Choroid plexus epithelial cell (primary cell): ENCODE measurements at places on chromosomes 1 and 21.

- no peak for DNase-seq
Measured at GRCh38 chr1:161068306-161069234, 1.1 kb downstream of the ARHGAP30 start.

- DNase-seq: peak; percentile 18
Measured at GRCh38 chr1:66237722-66238479, 296.1 kb upstream of the SGIP1 start.

DNA sequence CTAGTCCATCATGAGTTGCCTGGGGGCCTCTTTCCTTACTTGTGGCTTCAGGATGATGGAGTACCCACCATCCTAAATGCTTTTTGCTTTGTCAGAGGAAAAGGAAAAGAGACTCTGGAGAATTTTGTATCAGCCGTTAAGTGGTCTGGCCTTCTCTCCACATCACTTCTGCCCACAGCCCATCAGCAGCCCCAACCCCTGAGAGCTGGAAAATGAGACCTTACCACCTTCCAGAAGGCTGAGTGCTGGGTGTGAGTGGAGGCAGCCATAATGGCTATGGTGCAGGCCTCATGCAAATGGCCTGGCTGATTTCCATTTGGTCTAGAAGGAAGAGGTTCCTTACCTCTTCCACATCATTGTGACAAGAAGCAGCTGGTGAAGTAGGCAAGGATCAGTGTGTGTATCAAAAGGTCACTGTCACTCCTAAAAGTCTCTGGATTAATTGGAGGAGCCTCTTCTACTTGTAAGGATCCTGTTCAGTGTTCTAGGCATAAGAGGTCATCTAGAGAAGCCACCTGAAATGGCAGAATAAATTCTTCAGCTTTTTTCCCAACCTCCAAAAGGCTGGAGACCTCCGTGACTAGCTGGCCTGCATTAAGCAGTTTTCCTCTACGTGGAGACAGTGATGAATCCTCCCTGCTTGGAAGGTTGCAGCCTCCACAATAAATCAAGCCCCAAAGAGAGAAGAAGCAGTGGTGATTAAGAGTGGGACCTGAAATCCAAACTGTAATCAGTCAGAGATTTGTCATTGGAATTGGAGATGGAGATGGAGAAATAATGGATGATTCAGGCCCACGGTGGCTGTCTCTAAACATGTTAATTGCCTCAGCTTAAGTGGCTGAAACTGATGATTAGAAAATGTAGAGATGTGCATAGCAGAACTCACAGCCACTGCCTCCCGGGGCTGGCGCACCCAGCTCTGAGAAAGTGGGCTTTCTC is 111.5 kb downstream of the CNIH3 start:
- no peak for DNase-seq

DNA sequence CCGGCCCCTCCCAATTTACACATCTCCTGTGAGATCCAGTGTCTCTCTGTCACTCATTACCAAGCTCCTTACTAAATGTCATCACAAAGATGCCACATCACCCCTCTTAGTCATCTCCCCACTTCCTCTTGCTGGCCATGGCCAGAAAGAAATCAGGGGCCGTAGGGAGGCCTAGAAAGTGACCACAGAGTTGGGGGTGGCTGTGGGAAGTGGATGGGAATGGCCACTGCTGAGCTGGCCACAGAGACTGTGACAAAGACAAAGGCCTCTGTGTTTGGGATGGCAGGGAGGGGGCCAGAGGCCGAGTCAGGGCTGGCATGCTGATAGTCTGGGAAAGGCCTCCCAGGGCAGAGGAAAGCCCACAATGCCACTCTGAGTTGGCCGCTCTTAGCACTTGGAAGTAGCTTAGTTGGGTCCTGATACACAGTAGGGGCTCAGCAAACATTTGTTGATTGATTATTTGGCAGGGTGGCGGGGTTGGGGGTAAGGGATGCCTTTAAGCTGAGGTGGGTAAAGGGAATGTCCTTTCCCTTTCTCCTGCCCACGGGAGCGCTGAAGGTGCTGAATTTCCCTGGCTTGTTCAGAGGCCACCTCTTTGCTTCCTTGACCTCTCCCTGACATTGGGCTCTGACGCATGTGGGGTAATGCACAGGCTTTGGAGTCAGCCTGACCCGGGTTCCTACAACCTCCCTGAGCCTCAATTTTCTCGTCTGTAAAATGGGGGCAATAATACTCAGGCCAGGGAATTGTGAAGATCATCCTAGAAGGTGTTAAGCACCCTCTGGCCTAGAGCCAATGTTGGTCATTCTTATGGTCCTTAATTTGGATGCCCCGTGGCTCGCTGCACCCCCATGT is 13.2 kb downstream of the NAV1 start:
- no peak for DNase-seq

GRCh38 chr1:203121186-203122015 is 6.1 kb upstream of the ADORA1 start:
- DNase-seq: no peak

DNA sequence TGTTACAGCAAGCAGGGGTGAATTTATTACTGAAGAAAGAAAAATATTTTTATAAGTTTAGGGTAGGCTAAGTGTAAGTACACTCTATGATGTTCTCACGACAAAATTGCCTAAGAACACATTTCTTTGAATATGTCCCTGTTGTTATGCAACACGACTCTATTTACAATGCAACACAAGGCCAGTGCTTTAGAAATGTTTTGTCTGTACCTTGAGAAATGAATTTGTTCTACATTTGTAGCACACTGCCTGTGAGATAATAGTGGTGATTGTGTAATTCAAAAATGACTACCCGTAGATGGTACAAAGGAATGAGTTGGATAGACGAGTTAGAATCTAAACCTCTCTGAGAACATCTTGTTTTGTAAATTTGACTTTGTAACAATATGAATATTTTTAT is 63.7 kb upstream of the IGSF5 start:
- DNase-seq: peak; percentile 95

DNA sequence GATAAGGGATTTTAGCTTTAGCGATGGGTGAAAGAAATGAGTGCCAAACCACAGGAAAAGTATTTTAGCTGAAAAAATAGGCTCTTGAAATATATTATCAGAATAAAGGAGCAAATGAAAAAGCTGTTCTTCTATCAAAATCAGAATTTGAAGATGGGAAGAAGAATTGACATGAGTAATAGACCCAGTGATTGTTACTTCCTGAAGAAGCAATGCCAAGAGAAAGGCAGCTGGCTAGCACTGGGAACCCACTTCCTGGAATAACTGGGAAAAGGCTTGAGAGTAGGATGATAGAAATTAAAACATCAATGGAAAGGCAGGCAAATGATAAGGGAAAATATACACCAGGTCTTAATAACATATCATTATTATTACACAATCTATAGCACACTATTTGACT is 29.9 kb upstream of the LYPLAL1 start:
- no peak for DNase-seq
